ENCODE measurements at places on chromosomes 13 and 19.

- no peak for DNase-seq
Measured at GRCh38 chr13:33217256-33217655, 68.3 kb downstream of the STARD13 start.

GRCh38 chr13:114046431-114046975 is 72.6 kb upstream of the C13orf46 start:
- no peak for DNase-seq

- DNase-seq: no peak
Measured at GRCh38 chr13:48220981-48221685, 11.9 kb upstream of the ITM2B start.

- no peak for DNase-seq
Measured at GRCh38 chr13:109900741-109901140, 114.4 kb upstream of the IRS2 start.

GRCh38 chr13:45615501-45616101 is at the start of gene ERICH6B:
ERICH6B (minus strand) TSS chr13:45615739; CDS start chr13:45597005, 18,734 bp downstream.
- DNase-seq: no peak

GRCh38 chr13:92297971-92298942 is 899.8 kb downstream of the GPC5 start:
- DNase-seq: no peak

DNA sequence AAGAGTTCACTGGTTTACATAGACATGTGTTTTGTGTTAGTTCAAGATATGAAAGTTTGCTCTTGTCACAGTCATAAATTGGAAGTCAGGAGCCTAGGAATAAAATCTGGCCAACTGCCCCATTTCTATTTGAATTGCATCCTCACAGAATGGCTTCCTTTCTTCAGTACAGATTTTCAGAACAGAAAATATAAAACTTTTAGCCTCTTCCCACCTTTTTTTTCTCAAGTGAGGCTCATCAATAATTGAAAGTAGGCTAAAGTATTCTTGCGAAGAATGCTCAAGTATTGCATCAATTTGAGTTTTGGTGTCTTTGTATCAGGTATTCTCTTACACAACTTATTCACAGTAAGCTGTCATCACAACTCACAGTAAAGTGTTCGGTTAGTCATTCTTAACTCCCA is 802.7 kb downstream of the PCDH9 start:
- no peak for DNase-seq

DNA sequence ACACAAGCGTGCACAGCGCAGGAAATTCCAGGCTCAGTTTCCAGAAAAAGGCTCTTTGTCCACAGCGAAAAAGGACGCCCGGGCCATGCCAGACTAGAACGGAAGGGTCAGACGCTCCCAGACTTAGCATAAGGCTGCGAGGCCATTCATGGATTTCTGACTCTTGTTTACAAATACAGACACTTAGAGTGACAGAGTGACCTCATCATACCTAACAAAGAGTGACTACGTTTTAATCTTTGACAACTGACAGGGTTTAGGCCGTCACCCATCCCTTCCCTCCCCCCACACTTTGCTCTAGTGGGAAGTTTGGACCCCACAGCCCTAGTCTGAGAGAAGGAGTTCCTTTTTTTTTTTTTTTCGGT is 418 bp upstream of the ZNF709 start:
- DNase-seq: no peak

DNA sequence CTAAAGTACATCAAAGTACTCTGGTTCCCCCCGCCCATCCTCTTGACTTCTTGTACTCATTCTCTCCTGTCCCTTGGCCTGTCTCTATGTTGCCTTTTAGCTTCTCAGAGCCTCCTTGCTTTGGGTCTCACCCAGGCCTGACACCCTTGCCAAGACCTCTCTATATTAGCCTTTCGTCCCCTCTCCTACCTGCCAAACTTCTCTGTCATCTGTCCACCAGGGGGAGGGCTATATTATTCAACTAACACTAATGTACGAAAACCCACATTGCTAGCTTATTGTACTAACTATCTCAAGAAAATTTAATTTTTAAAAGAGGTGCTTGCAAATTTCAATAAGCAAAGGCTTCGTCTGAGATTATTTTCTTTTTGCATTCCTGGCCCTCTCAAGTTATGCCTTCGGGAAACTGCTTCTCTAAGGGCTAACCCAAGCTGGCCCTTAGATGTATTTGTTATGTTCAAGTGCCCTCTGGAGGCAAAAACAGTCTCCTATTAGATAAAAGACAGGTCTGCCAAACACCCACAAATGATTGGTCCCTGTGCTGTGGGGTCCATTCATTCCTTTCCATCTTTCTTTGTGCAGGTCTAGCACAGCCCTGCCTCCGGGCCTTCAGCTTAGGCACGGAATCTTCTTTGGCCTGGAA is 6.3 kb upstream of the MRPS31 start:
- peak; percentile 43 for DNase-seq

DNA sequence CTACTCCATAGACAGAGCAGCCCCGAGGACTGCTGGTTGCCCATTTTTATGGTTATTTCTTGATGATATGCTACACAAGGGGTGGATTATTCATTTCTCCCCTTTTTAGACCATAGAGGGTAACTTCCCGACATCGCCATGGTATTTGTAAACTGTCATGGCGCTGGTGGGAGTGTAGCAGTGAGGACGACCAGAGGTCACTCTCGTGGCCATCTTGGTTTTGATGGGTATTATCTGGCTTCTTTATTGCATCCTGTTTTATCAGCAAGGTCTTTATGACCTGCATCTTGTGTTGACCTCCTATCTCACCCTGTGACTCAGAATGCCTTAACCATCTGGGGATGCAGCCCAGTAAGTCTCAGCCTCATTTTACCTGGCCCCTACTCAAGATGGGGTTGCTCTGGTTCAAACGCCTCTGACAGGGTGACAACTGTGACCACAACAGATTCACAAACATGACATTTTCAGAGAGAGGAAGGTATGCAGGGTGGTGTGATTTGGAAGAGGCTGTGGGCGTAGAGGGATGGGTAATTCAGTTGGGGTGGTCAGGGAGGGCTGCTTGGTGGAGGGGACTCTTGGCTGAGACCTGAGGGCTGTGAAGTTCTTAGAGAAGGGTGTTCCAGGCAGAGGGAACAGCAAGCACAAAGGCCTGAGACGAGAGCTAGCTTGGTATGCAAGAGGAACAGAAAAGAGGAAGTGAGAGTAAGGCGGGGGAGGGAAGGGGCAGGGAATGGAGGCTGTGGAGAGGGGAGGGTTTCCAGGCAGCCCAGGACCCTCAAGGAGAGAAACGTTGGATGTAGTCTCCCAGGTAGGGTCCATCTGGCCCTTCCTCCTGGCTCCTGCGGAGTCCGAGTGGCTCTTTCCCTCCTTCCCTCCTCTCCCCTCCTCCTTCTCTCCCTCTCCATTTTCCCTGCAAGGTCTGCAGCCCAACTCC is 23.5 kb downstream of the FAM187B start:
- no peak for DNase-seq

DNA sequence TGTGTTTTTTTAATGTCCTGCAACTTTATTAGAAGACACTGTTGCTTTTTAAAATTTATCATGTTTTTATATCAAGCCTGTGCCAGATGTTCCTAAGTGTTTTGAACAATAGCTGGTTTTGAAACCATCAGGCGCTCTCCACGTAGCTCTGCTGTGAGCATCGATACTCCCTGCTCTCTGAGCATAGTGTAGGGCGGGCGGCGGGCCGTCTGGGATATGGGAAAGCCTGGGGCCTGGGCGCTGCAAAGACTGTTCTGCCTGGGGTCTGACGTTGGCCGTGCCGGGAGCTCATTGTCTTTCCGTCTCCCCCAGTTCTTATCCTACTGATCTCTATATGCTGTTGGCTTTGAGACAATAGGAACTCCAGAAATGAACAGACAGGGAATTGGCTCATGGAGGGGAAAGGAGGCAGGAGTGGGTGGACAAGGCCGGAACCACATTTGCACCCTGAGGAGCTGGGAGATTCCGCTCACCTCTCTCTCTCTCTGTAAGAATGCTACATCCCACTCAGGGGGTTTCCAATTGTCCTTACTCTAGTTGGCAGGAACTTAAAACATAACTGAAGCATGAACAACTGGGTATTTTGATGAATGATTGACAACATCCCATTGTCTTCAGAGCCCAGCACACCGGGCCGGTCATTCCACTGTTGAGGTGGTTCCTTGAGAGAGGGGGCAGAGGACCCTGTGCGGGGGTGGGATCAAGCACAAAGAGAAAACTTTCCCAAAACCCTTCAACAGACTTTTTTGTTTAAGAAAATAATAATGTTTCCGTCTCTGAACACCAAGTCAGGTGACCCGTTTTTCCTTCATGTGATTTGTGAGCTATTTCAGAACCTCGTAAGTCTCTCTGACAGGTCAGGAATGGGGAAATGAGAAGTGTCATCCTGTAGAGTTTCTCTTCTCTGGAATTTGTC is 64.7 kb downstream of the COL4A2 start:
- no peak for DNase-seq

DNA sequence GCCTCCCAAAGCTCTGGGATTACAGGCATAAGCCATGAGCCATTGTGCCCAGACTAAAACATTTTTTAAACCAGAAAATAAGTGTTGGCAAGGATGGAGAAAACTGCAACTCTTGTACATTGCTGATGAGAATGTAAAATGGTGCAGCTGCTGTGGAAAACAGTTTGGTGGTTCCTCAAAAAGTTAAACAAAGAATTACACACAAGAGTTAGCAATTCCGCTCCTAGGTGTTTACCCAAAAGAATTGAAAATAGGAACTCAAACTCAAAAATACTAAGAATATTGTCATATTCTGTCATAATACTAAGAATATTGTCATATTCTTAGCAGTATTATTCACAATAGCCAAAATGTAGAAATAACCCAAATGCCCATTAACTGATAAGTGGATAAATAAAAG is 39.7 kb upstream of the USP12 start:
- no peak for DNase-seq

GRCh38 chr13:27659145-27659865 is 37.6 kb downstream of the POLR1D start:
- DNase-seq: no peak

DNA sequence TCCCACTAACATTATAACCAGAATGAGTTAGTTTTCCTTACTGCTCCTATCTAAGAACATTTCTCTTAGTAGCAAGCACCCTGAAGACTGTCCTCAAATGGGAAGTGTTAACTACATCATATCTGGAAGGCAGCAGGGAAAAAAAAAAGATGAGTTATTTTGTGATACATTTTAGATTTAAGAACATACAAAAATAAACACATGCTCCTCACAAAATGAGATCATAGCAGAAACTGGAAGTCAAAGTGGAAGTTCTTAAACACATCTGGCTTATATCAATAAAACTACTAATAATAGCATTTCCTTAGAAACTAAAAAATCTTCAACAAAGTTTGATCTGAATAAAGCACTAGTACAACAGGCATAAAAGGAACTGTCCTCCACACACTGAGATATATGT is 70.4 kb downstream of the SLITRK6 start:
- DNase-seq: no peak

- DNase-seq: no peak
Measured at GRCh38 chr13:50441130-50441529, 402.4 kb downstream of the DLEU7 start.

DNA sequence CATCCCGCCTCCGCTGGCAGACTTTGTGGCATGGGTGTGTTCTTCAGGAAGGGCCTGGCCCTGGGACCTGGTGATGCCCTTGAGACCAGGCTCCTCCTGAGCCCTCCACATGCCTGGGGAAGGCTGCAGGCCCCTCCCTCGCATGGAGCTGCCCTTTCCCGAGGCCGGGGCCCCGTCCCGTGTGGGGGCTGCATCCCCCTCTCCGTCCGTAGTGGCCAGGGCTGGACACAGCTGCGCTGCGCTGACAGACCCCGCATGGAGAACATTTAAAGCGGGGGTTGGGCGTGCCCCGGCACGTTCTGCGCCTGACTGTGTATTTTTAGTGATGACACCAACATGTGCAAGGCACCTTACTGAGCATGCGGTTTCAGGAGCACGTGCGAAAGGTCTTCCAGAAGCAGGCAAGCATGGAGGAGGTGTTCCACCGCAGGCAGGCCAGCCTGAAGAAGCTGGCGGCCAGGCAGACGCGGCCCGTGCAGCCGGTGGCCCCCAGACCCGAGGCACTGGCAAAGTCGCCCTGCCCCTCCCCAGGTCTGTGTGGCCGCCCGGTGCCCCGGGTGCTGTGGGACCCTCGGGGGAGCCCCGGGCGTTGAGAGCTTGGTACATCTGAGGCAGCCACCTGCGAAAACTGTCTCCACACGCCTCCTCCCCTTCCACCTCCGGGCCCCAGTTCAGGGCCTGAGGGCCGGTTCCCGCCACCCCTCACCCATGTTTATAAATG is 28.8 kb upstream of the F7 start:
- DNase-seq: no peak

- DNase-seq: no peak
Measured at GRCh38 chr19:47100290-47100689, 13.3 kb downstream of the ZC3H4 start.

DNA sequence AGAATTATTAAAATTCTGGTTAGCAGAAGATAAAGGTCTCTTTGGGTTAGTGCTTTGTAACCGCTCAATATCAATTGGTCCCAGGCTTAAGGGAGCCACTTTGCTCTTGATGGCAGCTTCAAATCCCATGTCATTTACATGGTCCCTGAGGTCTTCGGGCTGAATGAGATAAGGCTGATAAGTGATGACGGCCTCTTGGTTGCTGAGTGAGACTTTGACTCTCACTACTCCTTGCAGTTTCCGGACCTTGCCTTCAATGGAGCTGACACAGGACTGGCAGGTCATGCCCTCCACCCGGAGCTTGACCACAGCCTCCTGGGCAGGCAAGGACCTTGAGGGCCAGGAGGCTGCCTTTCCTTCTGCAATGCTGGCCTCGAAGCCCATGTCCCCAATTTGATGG is 36.8 kb downstream of the ATP7B start:
- no peak for DNase-seq

DNA sequence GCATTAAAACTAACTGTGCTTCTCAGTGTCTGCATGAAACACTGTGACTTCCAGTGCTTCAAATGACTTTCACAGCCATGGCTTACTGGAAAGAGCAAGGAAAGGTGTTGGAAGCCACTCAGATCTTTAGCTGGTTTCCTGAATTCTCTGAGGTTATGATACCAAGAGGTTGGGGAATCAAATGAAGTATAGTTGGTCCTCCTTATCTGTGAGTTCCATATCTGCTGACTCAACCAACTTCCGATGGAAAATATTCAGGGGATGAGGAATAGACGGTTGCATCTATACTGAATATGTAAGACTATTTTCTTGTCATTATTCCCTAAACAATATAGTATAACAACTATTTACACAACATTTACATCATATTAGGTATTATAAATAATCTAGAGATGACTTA is 32.4 kb downstream of the EPSTI1 start:
- no peak for DNase-seq

DNA sequence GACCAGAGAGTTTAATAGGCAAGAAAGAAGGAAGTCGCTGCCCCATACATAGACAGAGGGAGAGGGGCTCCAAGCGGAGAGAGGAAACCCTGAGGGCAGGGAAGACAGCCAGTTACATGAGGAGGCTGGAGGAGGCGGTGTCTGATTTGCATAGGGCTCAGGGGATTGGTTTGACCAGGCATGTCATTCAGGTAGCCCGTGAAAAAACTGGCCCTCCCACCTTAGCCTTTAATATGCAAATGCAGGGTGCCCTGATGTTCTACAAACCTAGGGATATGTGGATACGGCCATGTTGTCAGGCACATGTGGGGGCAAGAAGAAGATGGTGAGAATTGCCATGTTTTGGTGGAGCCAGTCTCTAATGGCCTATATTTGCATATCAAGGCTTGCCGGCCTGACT is 1461.6 kb downstream of the PCDH9 start:
- DNase-seq: no peak

Data from activated naive CD4-positive, alpha-beta T cell treated with anti-CD3 and anti-CD28 coated beads, Interleukin-2, amount 50 U/mL, for 72 hours (primary cell).